ENCODE measurements at places on chromosomes 7 and 10.

DNA sequence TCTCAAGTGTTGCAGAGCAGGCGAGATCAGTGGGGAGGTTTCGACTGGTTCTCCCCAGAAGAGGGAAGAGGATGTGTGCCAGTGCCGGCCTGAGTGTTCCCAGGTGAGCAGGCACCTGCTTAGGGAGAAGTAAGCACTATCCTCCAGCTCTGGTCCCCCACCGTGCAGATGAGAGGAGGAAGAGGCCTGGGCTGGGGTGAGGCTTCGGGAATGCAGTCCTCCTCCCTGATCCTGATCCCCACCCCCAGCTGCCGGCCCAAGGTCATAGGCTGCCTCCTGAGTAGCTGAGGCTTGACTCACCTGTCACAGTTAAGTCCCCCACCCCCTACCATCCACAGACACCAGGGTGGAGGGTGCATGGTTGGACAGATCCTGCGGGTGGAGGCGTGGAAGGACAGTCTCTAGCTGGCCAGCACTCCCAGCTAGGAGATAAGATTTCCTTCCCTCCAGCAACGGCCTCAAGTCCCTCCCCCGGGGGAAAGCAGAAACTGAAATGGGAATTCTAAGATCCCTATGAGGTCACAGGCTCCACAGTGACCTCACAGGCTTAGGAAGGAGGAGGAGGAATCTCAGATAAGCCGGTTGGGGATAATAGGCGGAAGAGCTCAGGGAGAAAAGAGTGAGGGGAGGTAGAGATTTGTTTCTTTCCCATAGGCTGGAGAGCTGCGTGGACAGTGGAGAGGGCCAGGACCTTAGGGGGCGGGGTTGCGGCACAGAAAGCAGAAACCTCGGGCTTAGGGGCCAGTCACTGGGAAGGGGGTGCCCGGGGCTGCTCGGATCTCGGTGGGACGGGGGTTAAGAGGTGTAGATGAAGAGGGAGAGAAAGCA, 1.0 kb downstream of the LRCH4 start:
- DNase-seq, result no peak

- no peak for DNase-seq
Measured at GRCh38 chr7:55120501-55121198, 101.8 kb downstream of the EGFR start.

- no peak for DNase-seq
Measured at GRCh38 chr7:46544396-46545008, 623.4 kb upstream of the IGFBP3 start.

GRCh38 chr7:43363035-43363791, 219.7 kb upstream of the STK17A start:
- no peak for DNase-seq

DNA sequence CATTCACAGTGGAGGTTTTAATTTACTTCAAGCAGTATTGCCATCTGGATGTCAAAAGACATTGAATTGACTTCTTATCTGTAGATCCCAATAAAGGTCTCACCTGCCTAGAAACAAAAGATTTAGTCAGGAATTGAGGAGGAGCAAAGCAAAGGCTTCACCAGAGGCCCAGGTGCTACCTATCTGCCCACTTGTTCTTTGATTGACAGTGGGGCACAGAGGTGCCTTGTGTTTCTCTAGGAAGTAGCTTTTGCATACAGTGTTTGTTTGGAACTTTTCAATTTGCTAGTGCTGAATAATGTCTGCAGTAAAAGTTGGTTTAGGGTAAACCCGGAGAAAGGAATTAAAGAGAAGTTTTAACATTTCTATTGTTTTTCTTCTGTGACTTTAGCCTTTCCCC, 40.4 kb downstream of the AUTS2 start:
- no peak for DNase-seq

GRCh38 chr7:4722308-4722707, 40.2 kb downstream of the FOXK1 start:
- no peak for DNase-seq

DNA sequence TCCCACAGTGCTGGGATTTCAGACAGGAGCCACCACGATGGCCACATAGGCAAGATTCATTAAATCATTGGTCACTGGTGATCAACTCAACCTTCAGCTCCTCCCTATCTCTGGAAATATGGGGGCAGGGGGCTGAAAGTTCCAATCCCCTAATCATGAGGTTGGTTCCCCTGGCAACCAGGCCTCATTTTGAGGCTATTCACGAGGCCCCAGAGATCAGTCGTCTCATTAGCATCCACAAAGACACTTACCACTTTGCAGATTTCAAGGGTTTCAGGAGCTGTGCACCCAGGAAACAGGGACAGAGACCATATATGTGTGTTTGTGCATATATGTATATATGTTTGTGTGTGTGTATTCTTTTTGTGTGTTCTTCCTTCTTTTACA, 7.7 kb upstream of the GUSB start:
- DNase-seq, result no peak
